ENCODE measurements at places on chromosomes 1 and 21.

DNA sequence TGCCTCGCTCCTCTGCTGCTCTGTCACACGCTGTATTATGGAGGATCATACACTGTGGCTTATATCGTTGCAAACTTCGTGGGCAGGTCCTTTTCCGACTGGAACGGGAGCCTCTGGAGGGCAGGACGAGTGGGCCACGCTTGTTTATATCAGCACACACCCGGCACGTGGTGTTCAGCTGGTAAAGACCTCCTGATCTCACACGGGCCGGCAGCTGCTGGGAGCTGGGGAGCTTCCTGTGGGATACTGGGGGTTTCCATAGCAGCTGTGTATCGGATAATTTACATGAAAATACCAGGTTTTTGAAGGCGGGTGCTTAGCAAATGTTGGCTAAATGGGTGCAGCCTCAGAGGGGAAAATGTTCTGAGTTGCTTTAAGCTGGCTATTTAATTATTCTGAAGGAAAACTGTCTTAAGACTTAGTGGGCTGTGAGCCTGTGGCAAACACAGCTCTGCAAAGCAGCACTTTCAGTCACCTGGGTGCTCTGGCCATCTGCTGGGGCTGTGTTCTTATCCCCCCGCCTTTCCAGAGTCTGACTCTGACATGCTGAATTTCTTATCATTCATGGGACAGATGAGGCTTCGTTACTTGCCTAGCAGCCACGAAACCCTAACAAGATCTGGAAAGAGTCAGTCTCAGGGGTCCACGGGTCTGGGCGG lies 103.6 kb upstream of the GCLM start:
- no peak for DNase-seq

DNA sequence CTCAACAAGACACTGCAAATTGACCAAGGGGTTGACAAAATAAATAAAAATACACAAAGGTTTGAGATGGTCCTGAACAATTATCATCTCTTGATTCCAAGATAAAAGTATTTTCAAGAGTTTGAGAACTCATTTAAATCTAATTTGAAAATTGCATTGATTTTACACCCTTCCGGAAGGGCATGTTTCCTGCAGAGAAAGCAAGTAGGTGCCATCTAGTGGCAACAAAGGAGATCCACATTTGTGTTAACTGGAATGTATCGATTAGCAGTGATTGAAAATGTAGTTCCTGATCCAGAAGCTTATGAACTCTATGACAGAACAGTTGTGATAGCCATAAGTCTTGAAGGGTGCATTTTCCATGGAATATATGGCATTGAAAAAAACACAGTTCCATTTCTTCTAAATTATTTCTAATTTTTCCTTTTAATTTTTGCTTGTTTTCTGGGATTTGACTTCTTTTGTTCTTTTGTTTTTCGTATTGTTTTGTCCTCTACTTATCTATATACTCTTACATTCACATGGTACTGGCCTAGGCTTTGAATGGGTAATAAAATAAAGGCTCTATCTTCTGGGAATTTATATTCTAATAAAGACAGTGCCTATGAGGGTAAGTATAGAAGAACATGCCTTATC lies 143.7 kb downstream of the DNM3 start:
- DNase-seq = no peak

GRCh38 chr1:30538993-30539867 lies 184.2 kb downstream of the MATN1 start:
- DNase-seq = no peak

DNA sequence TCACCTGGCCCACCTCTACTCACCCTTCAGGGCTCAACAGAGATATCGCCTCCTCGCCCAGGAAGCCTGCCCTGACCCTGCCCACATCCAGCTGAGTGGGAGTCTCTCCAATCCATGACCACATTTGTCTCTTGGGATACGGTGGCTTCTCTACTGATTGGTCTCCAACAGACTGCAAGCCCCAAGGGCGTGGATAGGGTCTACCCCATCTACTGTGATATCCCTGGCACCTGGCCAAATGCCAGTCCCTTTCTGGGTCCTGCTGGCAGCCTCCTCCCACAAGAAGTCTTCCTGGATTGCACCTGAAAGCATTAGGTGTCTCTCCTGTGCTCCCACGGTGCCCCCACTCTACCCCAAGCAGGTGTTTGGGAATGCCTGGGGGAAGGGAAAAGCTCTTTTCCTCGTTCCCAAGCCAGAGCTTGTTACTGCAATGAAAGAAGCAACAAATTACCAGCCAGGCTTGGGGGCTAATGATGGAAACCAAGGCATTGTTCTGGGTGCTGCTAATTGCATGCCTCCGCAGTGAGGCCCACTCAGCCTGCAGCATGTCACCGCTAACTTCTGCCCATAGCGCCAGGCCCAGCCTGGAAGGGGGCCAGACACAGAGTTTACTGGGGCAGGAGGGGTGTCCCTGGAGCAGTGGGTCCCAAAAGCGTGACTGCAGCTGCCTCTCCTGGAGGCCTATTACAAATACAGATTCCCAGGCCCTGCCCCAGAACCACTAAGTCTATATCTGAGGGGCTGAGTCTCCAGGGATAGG lies 90.7 kb upstream of the IFFO2 start:
- DNase-seq = no peak

GRCh38 chr1:205319081-205320018 lies 2.2 kb downstream of the NUAK2 start:
- DNase-seq = peak; percentile 71

GRCh38 chr1:166839600-166840308 lies 479 bp downstream of the POGK start:
- no peak for DNase-seq

GRCh38 chr1:100924991-100925390 lies 29.1 kb downstream of the SLC30A7 start:
- DNase-seq = no peak

DNA sequence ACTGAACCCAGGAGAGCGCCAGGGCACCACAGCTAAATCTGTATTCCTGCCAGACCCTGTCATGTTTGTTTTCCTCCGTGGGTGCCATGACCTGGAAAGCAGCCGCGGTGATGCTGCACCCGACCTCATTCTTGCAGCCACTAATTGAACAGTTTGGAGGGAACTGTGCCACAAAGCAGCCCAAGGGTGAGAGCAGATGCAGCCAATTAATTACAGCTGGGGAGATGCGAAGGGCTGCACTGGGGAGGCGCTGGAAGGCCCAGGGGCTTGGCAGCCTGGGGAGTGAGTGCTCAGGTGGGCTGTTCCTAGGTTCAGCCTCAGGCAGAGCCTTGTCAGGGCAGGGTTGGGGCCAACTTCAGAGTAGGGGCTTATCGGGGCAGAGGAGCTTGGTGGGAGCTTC lies 158.4 kb upstream of the CD34 start:
- no peak for DNase-seq

- DNase-seq = no peak
Measured at GRCh38 chr1:100076319-100076718, 56.4 kb downstream of the SASS6 start.

DNA sequence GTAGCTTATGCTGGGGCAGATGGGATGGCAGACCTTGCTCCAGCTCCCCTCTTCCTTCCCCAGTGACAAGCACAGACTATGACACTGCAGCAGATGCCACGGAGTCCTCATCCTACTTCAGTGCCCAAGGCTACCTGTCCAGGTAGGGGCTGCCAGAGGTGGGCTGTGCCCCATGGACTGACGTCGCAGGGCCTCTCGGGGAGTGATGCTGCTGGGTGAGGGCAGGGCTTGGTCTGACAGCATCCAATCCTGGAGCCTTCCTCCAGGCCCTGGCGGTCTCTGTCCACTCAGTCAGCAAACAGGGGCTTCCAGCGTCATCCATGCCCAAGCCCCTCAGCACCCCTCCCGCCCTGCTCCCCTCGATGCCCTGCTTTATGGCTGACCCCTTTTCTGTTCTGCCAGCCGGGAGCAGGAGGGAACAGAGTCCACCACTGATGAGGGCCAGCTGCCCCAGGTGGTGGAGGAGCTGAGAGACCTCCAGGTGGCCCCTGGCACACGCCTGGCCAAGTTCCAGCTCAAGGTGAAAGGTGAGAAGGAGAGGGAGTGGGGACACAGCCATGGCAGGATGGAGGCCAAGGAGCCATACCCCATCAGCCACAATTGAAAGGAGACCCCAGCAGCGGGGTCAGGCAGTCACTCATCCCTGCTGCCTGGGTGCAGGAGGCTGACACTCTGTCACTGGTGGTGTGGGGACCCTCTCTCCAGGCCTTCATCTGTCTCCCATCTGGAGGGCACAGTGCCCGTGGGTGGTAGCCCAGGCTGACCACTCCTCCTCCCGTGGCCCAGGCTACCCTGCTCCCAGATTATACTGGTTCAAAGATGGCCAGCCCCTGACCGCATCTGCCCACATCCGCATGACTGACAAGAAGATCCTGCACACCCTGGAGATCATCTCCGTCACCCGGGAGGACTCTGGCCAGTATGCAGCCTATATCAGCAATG lies 73.6 kb downstream of the TRIM11 start:
- no peak for DNase-seq

- peak; percentile 54 for DNase-seq
Measured at GRCh38 chr1:22471078-22471477, 19.4 kb downstream of the ZBTB40 start.

DNA sequence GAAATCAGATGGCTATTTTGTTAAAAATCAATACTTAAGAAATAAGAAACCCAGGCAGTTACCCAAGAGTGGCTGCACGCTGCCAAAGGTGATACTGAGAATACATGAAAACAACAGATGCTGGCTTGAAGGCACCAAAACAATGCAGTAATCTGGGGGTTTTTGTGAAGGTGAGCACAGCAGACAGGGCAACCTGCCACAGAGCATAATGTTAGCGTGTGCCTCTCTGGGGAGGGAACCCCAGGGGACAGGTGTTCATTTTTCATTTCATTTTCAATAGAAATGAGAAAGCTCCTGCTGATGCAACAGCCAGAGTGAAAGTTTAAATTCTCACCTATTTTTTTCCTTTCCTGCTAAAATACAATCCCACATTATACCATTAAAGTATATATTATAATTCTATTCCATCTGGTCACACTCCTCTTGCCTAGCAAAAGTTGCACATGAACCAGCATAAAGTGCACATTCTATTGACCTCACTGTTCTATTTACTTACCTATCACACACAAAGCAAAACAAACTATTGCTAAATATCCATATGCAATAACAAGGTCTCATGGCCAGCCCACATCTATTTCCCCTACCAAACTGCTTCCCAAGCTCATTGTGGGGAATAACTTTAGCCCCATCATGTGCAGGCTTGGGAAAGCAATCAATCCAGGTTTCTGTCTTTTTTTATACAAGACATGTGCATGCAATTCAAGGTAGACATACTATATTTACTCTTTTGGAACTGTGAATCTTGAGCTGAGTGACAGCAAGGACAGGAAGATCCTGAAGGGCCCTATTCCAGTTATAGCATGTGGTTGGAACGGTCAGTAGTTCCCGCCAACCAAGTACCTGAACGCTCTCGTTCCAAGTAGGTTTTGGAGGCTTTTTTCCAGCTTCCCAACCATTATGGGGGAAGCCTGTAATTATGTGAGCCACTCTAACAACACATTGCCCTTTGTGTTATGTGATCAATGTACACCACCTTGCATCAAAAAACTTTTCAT lies 173.6 kb downstream of the RERE start:
- no peak for DNase-seq

- DNase-seq = no peak
Measured at GRCh38 chr1:222241410-222241809, 306.5 kb downstream of the HHIPL2 start.

GRCh38 chr1:211623515-211623914 lies 44.6 kb upstream of the SLC30A1 start:
- no peak for DNase-seq

DNA sequence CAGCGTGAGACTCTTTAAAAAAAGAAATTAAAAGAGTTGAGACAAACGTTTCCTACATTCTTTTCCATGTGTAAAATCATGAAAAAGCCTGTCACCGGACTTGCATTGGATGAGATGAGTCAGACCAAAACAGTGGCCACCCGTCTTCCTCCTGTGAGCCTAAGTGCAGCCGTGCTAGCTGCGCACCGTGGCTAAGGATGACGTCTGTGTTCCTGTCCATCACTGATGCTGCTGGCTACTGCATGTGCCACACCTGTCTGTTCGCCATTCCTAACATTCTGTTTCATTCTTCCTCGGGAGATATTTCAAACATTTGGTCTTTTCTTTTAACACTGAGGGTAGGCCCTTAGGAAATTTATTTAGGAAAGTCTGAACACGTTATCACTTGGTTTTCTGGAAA lies 31.2 kb downstream of the IFNAR1 start:
- DNase-seq = no peak

DNA sequence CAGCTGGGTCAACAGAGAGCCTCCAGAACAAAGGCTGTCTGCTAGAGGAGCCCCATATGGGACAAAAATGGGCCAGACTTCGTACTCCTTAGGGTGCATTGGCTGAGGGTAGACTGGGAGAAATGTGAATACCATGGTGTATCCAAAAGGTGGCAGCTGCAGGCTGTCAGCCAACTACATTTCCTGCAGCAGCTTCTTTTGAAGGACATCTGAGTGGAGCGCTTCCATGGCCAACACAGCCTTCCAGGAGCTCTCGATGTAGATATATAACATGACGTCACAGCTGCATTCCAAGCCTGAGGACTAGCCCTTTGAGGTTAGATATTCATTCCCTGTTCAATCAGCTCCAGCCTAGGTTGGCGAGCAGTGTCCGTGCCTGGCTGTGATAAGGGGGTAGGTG lies 107.7 kb downstream of the MAB21L3 start:
- no peak for DNase-seq

DNA sequence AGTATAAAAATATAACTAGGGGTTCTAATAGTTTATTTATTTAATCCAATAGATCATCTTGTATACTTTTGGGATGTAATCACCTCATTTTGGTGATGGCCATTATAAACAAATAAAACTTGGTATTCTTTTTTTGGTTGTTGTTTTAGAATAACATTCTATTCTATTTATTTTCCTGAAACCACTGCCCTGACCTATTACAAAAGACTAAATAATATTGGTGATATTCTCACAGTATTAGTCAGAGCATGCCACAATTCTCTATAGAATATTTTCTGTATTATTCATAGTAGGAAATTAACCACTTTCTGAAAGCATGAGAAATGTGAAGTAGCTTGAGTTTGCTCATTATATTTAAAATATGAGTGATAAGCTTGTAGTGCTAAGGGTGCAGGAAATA lies 54.1 kb upstream of the LRRC7 start:
- DNase-seq = no peak

- no peak for DNase-seq
Measured at GRCh38 chr1:210981490-210981889, 152.5 kb downstream of the KCNH1 start.

GRCh38 chr1:176765608-176766007 lies 302.6 kb downstream of the PAPPA2 start:
- no peak for DNase-seq

GRCh38 chr1:219085082-219085481 lies 88.6 kb upstream of the LYPLAL1 start:
- DNase-seq = no peak

- no peak for DNase-seq
Measured at GRCh38 chr1:167136191-167136614, 42.3 kb downstream of the STYXL2 start.

GRCh38 chr1:204588826-204589225 lies 72.6 kb downstream of the MDM4 start:
- DNase-seq = no peak

All from right lung (tissue), 10 donors.